ENCODE measurements at places on chromosomes 5 and 9.

DNA sequence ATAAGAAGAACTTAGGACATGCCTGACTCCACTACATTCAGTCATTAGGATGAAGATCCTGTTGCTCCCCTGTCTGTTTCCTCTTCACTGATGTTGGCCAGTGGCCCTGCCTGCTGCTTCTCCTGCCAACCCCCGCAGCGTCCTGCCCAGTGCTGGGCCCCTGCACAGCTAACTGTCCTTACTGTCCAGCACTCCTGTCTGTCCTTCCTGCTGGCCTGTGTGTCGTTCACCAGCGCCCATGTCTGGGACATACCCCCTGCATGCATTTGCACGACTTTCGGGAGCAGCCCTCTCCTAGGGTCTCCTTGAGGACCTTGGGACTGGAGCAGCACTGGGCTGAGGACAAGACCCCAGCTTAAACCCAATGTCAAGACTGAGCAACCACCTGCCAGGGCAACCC lies 547.6 kb downstream of the BNC2 start:
- no peak for DNase-seq

DNA sequence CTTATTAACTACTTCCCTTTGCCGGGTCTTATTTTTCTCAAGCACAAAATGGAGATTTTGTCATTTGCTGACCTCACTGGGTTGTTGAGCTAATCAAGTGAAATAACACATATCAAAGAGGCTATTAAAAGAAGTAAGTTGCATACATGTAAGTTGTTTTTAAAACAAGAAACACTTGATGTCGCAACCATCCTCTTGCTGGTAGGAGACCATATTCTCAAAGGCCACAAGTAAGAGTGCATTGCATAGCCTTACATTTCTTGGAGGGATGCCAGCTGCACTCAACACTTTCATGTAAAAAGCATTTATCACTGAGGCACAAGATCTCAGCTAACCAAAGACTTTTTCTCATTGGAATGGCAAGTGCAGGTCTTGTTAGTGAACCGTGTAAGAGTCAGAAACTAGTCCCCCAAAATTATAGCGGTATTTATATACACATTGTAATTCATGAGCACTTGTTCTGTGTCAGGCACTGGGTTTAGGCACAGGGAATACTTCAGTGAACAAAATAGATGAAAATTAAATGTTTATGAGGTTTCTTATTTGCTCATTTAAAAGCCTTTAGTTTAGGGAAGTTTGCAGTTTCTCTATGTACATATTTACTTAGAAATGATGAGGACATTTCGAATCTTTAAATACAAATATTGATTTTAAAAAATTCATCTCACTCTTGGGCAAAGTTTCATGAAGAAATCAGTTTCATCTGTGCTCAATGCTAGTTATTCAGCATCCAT lies 72.0 kb downstream of the ZFAND5 start:
- DNase-seq, result no peak

DNA sequence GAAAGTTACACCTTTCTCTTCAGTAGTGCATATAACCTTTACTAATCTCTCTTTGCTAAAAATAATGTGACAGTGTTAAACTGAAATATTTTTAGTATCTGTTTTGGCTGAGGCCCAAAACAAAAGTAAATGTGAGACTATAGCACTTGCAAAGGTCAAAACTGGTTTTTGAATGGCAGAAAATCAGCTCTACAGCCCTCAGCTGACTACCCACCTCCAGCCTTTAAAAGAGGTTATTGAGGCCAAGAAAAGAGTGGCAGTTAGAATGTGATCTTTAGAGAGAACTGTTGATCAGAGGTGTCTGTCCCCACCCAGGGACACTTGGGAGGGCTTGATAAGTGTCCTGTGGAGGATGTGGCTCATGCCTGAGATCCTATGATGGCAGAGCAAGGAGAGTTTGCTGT lies 30.9 kb downstream of the PRKACG start:
- DNase-seq, result no peak

- DNase-seq, result no peak
Measured at GRCh38 chr5:54764102-54765090, 221.0 kb downstream of the ESM1 start.

- no peak for DNase-seq
Measured at GRCh38 chr5:78907255-78907891, 77.7 kb downstream of the ARSB start.

DNA sequence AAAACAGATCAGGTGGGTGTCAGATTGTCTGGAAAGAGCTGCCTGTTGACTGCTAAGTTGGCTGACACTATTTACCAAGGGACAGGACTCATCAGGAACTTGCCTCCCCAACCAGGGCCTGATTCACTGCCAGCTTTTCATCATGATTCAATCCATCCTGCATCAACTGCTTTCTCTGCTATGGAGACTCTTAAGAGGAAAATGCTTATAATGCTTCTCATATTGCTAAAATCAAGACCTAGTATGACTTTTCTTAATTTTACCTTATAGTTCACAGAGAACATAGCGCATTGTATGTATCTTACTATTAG lies 21.3 kb downstream of the HTR4 start:
- no peak for DNase-seq

DNA sequence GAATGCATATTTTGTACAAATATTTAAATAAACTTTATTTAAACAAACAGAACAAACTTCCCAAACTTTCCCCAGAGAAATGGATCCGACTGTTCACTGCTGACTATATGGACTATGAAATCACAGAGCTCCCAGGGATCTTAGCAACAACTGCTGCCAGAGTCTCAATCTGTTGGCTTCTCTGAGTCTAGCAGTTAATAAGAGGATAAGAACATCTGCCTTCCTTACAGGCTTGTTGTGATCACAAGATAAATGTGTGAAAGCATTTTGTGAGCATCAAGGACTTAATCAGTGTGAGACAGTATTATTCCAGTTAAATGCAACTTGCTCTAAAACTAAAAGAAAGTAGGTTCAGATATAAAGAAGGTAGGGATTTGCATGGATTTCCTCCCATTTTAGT lies 31.4 kb upstream of the MYOT start:
- no peak for DNase-seq

- no peak for DNase-seq
Measured at GRCh38 chr5:7586480-7586879, 190.5 kb downstream of the ADCY2 start.

- DNase-seq, result no peak
Measured at GRCh38 chr9:8025551-8025950, 226.0 kb upstream of the DMAC1 start.

DNA sequence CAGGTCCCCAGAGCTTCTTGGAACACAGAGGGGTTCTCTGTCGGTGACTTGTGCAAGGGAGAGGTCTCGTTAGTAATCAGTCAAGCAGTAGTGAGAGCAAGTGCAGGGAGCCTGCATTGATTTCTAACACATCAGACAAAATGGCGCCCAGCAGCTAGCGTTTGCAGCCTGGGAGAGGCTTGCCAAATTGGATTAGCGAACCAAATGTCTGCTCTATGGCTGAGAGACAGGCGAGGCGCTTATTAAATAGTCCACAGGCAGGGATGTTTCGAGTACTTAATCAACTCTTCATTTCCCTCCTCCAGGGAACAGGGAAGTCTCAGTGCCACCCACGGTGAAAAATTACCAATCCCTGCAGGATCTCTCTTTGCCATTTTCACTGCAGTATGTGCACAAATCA lies 131.4 kb upstream of the SHB start:
- no peak for DNase-seq

DNA sequence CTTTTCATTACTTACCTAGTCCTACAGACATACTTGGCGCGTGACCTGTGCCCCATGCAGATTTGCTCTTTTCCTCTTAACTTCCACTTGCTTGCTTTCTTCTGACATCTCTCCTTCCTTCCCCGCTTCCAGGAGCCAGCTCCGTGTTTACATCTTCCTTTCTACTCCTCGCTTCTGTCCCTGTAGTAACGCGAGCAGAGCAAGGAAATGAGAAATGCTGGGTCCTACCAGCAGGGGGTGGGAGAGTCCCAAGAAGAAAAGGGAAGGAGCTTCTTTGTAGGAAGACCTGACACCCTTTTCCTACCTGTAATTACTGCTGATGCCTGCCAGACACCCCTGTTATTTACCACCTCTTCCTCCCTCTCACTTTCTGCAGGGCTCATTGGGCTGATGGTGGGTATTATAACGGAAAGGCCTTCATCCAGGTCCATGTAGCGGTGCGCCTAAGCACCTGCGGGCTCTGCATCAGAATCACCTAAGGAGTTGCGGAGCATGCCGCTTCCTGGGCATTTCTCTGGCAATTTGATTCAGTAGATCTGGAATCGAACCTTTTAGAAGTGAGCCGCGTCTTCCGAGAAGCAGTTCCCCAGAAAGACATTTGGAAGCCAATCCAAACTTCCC lies 1260.8 kb upstream of the WWC1 start:
- DNase-seq, result peak; percentile 1

- no peak for DNase-seq
Measured at GRCh38 chr5:40364441-40364840, 315.3 kb upstream of the PTGER4 start.

DNA sequence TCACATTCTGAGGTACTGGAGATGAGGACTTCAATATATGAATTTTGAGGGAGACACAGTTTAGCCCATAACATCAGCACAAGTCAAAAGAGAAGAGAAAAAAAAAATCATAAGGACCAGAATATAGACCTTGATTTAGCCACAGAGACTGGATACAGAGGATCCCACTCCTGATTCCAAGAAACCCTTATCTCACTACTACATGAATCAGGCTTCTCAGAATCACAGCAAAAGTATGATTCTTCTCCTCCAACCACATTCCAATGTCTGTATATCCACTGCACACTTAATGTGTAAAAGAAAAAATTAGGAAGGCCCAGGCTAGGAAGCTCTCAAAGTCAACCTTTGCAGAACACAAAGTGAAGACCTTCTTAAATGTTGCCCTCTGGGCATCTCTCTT lies 610.9 kb downstream of the DTWD2 start:
- DNase-seq, result no peak

DNA sequence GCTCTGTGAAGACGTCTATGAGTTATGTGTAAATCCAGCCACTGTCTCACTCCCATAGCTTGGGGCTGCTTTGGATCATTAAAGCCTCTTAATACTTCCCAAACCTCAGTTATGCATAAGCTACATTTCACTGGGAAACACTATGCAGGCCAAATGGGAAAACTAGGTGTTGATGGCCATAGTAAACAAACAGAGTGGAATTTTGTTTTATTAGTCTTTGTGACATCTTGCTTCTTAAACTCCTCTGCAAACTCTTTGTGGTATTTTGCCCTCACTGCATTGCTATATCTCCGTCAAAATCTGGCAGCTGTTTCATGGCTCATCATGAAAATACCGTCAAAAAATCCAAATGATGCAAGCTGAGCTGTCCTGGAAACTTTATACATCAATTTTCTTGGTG lies 167.2 kb upstream of the HMHB1 start:
- DNase-seq, result no peak

DNA sequence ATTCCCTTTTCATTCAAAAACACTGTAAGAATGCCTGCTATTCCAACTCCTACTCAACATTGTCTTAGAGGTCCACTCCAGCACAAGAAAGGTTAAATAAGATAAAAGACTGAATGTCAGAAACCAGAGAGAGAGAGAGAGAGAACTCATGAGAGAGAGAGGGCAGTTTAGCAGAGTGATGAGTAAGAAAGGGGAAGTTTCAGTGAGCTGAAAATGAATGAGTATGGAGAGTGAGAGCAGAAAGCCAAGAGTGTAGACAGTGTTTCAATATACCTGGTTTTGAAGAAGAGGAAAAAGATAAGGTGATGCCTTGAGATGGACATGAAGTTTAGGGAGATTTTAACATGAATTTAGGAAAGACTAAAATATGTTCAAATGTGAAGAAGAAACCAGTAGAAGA lies 528.0 kb upstream of the SEMA6A start:
- DNase-seq, result no peak

DNA sequence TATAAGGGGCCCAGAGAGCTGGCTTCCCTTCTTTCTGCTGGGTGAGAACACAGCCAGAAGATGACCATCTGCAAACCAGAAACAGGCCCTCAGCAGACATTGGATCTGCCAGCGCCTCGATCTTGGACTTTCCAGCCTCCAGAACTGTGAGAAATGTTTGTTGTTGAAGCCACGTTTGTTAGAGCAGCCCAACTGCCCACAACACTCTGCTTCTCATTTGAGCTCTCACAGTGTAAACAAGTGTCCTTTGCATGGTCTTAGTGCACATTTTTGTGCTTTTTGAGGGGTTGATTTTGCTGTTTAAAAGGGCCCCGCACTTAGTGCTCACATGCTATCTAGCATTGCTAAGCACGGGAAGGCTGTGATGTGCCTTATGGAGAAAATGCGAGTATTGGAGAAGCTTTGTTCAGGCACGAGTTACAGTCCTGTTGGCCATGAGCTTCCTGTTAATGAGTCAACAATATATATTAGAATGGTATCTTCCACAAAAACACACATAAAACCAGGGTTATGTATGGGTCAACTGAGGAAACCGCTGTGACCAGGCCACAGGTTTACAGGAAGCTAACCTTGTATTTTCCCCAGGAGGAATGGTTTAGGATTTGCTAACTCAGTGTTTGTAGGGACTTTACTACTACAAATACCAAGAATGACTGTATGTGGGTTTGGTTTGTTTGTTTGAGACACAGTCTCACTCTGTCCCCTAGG lies 11.9 kb downstream of the CMBL start:
- no peak for DNase-seq

DNA sequence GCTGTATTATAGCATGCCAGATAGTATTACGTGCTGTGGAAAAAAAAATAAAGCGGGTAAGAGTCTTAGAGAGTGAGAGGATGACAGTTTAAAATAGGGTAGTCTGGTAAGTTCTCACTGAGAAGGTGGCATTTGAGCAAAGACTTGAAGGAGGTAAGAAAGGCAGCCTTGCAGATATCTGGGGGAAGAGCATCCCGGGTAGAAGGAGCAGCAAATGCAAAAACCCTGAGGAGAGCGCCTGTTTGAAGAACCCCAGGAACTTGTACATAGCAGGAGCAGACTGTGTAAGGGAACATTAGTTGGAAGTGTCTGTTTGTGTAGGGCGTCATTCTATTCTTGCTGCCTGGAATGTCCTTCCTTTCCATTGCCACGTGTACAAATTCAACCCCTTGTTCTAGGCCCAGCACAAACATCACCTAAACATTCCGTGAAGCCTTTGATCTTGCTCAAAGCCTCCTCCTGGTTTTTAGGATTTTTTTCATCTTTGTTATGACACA lies 2.6 kb downstream of the AP3S1 start:
- DNase-seq, result no peak

- DNase-seq, result no peak
Measured at GRCh38 chr5:73363911-73364730, 84.5 kb downstream of the FOXD1 start.

GRCh38 chr9:89794918-89795317 lies 190.1 kb downstream of the GADD45G start:
- DNase-seq, result no peak

GRCh38 chr5:169873642-169874041 lies 106.7 kb downstream of the INSYN2B start:
- no peak for DNase-seq
